H7 (cell line): ENCODE measurements at places on chromosomes 12 and 14. TPM values are rescaled to one million over a fixed set of nuclear protein-coding genes. Genes with fewer than 3 reads are reported as not detected.

The NFATC4 gene
- 12.2 and 28.3 TPM in 2 replicates for total RNA-seq

The ATF7IP gene
- 19.5 and 26.2 TPM in 2 replicates for total RNA-seq

DNA sequence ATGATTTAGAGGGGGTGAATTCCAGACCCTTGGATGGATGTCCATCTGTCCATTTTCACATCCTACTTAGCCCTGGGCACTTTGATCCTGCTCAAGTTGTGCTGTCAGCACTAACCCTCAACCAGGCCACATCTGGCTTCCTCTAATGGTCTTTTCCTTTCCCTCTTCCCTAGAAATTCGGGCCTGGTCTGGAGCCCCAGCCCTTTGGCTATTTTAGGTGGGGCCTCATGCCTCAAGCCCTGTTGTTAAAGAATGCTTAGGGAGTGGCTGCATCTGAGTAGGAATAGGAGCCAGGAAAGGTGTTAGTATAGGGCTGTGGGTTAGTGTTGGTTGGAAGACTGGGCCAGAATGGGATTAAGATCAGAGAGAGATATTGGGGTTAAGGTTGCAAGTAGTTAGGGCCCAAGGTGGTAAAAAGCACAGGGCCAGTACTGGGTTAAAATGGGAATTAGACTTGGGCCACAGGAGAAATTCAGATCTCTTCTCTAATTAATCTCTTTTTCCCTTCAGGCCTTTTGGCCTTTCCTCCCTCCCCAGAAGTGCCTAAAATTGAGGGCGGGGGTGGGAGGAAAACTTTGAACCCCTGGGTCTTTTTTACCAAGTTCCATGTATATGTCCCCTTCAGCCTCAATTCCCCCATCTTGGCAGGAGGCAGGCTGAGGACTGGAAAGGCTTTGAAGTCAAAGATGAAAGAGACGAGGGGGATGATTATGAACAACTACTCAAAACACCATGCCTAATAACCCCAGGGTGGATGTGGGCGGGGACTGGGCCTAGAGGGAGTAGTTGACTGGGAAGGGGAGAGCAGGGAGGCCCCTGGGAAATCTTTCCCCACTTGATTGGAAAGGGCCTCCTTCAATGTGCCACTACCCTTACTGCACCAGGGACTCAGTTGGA, 4.0 kb upstream of the ZNF385A start:
- DNase-seq: peak; percentile 19

The ATP2B1 gene
- total RNA-seq: 20.6 and 22.2 TPM in 2 replicates

The LRRC9 gene
- 0.30 and 0.38 TPM in 2 replicates for total RNA-seq
